ENCODE measurements at places on chromosomes 3 and 15. TPM values are rescaled to one million over a fixed set of nuclear protein-coding genes. Genes with fewer than 3 reads are reported as not detected.

Gene CELF6
- not detected for total RNA-seq

GRCh38 chr15:24899367-24899766 lies 55.4 kb upstream of the SNRPN start:
- DNase-seq: no peak

Gene RNF168
- 22.8 TPM for total RNA-seq

GRCh38 chr15:99721896-99722295 lies 11.3 kb downstream of the LYSMD4 start:
- DNase-seq: no peak

Gene ERICH6
- total RNA-seq: 0.07 TPM

DNA sequence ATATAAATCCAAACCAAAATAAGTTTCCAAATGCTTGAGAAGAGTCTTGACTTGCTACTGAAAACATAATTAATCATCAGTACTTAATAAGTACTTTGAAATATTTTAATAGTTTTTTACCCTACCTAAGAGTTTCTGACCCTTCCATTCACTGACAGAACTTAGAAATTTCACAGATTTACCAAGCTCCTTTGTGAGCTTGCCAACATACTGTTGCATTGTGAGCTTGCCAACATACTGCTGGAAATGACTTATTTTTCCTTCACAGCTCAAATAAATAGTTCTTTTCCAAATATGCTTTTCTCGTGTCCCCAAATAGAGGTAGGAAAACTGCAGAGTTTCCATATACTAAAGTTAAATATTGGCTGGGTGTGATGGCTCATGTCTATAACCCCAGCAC lies 9.6 kb upstream of the AADAC start:
- no peak for DNase-seq

Gene GRAMD1C
- total RNA-seq: 2.2 TPM

- peak; percentile 40 for DNase-seq
Measured at GRCh38 chr3:190886945-190887344, 24.5 kb upstream of the GMNC start.

GRCh38 chr15:61938249-61938648 lies 122.0 kb downstream of the VPS13C start:
- no peak for DNase-seq

Gene CPB1
- not detected for total RNA-seq

DNA sequence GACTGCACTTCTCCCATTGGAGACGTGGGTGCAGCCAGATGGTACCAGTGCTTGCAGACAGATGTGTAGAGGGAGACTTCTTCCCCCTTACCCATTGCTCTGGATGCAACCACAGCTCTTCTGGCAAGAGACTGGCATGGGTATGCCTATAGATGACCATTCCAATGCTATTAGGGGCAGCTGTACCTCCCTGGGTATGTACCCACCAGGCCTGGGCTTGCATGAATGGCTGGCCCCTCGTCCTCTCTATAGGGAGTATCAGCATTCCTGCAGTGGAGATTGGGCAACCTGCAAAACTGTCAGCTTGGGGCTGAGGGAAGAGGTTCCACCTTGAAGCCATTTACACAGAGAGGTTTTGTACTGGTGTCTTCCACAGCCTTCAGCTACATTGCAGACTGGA lies 57.6 kb upstream of the FXR1 start:
- no peak for DNase-seq

- DNase-seq: no peak
Measured at GRCh38 chr3:23376516-23377248, 173.6 kb downstream of the UBE2E2 start.

Gene FEZF2
- not detected for total RNA-seq

DNA sequence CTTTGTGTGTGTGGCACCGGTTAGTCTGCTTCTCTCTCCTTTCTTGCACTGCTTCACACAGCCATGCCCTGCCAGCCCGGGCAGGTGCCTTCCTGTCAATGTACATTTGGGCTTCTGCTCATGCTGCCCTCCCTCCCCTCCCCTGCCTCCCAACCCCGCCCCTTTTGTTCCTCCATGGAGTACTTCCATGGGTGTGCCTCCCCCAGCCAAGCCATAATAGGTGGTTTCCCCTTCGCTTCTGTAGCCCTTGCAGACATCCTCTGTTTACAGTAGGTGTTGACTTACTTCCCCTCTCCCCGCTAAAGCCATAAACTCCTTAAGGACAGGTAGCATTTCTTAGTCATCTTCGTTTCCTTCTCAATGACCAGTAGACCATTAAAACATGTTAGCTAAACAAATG lies 31.8 kb upstream of the CRTC3 start:
- no peak for DNase-seq

- DNase-seq: peak; percentile 21
Measured at GRCh38 chr3:72127844-72128243, 342.9 kb upstream of the PROK2 start.

- no peak for DNase-seq
Measured at GRCh38 chr3:27661797-27662196, 60.3 kb downstream of the EOMES start.

Gene PRSS50
- total RNA-seq: not detected

All from M059J (cell line).